ENCODE measurements at places on chromosomes 4 and X.

- DNase-seq = no peak
These were observed 4.2 kb downstream of the PGM2 start for GRCh38 chr4:37830640-37831039.

DNA sequence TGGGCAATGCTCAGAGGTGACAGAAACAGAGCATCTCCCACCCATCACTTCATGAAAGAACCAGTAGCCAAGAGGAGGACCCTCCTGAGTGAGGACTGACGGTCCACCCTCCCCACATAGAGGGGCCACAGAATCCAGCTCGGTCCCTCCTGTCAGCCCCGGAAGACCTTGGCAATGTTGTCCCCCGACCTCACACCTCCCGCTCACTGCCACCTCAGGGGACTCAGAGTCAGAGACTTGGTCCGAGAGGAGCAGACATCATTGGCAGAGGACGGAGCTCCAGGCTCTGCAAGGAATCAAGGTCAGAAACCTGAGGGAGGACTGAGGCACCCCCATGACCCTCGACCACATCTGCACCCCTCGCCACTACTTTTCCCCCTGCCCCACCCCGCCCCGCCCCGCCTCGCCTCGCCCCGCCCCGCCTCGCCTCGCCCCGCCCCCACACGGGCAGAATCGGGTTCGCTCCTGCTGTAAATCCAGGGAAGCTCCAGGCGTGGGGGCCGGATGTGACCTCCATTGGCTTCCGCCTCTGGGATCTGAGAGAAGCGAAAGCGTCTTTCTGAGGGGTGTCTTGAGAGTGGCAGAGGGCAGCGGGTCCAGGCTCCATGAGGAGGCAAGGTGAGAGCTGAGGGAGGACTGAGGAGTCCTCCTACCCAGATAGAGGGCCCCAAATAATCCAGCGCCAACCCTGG, at the start of gene MAGEA11:
Gene MAGEA11 (plus strand): TSS at position 516 of the 692 bp plus-strand sequence. CDS start 1,100 bp downstream, outside the sequence.
- peak; percentile 68 for DNase-seq

DNA sequence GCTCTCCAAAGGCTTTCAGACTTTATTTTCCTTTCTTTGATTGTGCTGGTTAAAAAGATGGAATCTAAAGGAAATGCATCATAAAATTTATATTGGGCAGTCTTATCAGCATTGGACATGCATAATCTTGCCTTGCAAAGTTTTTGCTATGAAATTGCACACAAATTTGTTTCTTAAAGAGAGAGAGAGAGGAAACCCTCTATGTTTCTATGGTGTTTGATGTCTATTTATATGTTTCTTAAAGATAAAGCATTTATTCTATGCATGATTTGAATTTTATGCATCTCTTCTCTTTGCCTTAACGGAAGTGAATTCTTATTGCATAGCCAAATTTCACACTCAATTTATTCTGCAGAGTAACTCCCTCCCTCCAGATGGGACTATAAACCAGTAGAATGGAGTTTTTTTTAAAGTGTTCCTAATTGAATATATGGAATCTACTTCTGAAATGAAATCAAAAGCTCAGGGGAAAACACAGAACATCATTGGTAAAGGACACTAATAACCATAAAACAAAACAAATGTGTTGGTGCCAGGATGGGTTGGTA, 83.5 kb upstream of the PPARGC1A start:
- no peak for DNase-seq

GRCh38 chrX:33330798-33331197, 119.4 kb upstream of the DMD start:
- DNase-seq = no peak

- DNase-seq = peak; percentile 71
These were observed 292.8 kb upstream of the BOD1L1 start for GRCh38 chr4:13920111-13920875.

DNA sequence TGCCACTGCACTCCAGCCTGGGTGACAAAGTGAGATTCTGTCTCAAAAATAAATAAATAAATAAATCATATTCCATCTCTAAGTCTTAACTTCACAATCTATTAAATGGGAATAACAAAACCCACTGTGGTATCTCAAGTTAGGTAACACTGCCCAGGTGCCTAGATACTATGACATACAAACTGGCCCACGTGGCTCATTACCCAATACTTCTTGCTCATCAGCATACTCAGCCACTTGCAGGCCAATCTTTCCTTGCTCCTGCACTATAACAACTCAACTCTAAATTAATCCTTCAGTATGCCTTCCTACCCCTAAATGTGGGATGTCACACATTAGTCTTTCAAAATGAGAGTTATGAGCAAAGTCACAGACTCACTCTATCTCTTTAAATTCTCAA, 230.1 kb downstream of the OPHN1 start:
- no peak for DNase-seq

DNA sequence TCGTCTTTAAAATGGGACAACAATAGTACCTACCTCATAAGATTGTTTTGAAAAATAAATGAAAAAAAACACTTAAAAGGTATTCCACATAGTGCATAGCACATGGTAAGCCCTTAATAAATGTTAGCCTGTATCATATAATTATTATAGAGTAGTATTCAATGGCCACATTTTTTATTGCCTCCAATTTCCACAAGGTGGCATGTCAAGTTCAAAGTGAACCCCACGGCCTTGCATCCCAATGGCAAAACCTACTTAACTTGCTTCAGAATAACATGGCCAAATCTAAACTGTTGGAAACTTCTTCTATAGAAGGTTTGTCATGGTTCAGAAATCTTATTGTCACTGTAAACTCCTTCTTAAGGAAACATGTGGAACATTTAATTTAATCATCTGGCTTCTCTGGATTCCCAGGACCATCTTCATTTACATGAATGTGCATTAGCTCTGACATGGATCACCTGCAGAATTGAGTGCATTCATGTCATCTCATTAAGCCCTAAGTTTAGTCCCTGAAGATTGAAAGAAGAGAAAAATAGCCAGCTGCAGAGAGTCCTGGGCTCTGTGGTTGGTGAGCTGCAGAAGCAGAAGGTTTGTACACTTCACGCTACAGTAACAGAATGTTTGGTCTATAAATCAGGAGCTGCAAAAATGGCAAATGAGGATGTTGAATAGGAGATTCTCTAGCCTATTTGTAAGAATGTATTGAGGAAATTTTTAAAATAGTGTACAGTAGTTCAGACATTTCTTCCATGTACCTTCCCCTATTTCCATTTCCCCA, 61.0 kb downstream of the ANXA3 start:
- peak; percentile 65 for DNase-seq

DNA sequence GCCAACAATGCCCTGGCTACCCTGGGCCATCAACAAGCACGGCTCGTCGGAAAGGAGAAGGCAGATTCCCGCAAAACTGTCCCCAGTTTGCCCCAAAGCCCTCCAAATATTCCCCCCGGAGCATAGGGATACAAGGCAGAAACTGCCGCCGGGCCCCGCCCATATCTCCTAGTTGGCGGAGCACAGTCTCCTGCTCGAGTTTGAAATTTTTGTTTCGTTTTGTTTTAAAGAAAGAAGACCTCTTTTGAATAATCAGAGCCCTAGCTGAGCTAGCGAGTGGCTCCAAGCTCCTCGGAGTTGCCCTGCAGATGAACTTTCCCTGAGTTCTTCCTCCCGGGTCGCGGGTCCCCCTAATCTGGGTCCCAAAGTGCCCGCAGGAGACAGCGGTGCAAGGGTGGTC, 138.1 kb upstream of the ZIC3 start:
- peak; percentile 48 for DNase-seq
